ENCODE measurements at places on chromosomes 1 and 21.

DNA sequence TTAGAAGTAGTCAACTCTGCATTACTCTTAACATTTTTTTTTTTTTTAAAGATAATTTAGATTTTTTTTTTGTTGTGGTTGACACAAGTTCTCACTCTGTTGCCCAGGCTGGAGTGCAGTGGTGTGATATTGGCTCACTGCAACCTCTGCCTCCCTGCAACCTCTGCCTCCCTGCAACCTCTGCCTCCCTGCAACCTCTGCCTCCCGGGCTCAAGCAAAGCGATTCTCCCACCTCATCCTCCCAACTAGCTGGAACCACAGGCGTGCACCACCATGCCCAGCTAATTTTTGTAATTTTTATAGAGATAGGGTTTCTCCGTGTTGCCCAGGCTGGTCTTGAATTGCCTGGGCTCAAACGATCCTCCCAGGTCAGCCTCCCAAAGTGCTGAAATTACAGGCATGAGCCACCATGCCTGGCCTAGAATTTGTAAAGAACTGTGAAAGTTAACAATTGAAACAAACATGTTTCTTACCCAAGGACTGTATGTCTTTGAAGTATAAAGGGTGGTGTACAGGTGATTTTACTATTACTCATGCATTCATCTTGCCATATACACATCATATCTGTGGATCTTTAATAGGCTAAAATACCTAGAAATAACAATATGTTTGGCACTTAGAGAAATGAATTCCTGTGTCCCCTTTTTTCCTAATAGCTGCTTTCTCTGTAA, 114.7 kb downstream of the ATP5PO start:
- DNase-seq = no peak

DNA sequence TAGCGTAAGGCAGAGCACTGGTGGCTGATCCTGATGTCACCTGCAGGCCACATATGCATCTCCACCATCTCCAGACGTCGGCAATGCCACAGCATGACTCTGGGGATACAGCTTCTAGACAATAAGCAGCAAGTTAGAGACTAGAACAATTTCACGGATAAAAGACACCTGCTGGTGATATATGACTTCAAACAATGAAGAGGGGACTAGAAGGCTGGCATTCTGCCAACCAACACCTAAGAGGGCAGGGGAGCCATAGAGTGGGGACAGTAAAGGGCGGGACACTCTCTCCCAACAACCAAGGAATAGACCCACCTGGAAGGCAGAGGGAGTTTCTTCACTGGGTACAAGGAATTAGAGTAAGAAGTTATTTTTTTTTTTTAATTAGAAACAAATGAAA, 126.7 kb downstream of the SIM2 start:
- DNase-seq = no peak

GRCh38 chr1:98550076-98550475, 111.4 kb upstream of the SNX7 start:
- DNase-seq = no peak

DNA sequence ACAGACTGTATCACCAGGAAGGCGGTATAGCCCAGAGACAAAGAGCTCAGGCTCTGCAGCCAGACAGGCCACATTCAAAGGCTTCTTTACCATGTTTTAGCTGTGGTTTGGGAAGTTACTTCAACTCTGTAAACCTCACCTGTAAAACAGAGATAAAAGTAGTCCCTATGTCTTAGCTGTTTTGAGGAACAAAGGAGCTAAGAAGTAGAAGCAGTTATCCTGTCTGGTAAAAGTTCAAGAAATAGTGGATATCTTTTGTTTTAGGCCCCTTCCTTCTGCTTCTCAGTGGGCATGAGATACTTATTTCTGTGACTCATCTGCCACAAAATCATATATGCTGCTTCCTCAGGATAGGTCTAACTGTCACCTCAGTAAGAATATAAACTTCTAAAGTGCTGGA, 6.5 kb downstream of the CD34 start:
- no peak for DNase-seq

DNA sequence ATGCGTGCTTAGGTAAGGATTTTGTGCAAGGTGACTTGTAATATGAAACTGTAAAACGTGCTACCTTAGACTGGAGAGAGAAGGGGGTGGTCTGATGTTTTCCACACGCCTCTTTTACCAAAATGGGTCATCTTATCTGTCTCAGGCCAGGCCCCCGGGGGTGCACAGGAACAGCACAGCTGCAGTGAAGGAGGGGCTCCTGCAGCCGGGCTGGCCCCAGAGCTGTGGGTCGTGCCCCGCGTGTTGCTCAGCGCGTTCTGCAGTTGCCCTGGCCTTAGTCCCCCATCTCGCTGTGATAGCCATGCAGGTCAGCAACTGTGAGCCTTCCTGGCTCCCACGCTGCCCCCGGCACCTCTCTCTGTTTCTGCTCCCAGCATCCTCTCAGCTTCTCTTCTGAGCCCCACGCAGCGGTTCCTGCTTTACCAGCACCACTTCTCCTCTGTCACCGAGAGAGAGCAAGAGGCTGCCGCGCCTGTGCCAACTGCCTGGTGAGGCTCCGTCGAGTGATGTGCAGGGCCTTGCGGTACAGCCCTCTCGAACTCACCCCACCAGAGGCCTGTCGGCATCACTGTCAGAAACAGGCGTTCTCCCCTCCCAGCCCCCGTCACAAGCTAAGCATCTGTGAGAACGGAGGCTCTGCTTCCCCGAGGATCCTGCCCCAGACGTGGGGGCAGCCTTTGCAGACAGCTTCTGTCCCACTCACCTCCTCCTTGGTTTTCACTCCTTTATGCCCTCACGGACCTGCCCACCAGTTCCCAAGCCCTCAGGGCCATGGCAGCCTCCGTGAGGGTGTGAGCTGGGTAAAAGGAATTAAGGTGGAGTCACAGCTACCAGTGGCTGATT, 73.3 kb downstream of the ADARB1 start:
- no peak for DNase-seq

- no peak for DNase-seq
Measured at GRCh38 chr1:45206808-45207623, 611 bp upstream of the ZSWIM5 start.

DNA sequence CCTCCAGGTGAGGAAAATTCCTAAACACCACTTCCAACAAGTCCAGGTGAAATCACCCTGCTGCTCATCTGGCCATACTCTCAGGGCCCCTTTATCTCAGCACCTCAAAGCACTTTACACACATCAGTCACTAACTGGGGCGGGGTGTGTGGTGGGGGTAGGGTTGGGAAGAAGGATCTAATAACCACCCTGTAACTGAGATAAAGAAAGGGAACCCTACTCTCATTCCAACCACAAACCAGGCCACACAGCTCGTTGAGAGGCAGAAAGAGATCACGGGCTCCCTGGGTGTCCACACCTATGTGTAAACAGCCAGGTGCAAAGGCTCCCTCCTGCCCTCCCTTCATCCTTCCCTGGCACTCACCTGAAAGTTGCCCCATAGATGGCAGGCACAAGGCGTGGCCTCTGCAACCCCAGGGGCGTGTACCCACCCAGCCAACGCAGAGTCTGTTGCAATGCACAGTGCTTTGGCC, 20.4 kb downstream of the GPR161 start:
- no peak for DNase-seq

GRCh38 chr21:40732253-40733023, 114.5 kb downstream of the DSCAM start:
- no peak for DNase-seq

DNA sequence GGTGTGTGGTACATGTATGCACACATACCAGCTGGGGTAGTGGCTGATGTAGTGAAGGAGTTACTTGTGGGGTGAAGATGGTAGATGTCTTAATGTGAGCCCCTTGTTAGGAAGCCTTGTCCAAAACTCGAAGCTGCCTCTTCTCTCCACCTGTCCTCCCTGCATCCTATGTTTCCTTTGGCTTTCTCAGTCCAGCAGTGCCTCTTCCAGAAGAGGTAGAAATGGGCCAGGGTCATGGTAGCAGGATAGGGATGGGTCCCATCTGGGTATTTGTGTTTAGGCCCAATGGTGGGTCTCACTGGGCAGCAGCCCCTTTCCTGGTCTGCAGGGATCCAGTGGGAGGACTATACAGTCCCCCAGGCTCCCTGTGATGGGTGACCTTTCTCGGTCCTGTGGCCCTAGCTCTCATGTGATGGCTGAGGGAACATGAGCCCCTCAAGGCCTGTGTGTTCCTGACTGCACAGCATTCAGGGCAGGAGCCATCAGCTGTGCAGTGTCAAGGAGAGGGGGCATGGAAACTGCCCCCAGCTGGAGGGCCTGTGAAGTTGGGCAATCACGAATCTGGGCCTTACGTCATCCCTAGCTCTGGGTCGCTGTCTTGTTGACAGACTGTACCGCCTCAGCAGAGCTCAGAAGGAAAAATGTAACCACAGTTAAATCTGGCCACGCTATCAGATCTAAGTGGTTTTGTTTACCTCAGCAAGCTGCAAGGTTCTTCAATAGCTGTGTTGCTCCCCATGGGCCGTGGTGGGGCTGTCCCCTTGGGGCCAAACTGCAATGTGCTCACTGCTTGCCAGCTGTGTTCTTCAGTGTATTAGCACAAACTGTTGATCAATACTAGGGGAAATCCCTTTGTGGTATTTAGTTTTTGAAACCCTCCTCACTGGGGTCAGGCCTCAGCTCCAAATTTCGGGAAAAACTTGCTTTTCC, 82.7 kb downstream of the NOS1AP start:
- DNase-seq = no peak

DNA sequence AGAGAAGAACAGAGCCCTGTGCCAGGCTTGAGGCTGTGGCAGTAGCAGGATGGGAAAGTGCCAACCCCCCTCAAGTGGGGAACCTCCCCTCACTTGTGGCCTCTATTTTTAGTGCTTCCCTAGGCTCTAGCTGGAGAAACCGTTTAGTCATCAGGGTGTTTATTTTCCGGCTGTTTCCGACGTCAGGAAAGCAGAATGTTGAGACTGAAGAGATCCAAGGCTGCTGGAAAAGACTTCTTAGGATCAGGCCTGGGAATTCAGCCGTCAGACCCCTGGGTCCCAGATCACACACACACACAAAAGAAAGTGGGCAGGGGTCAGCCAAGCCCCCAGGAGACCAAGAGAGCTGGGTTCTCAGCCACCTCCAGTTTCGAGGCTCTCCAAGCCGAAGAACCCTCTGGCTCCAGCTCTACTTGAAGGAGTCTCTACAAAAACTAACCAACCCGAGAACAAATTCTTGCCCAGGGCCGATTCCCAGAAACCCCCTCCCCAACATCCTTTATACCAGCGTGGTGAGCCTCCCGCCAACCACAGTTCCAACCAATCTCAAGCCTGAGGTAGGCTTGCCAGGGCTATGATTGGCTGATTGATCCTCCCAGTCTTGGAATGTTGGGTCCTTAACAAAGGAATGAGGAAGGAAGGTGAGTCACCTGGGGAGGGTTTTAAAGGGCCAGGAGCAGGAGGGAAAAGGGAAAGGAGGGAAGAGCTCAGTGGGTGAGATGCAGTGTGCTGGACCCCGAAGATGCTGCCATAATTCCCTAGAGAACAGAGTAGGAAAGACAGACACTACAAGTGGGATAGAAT, 2.5 kb upstream of the MEF2D start:
- no peak for DNase-seq
